ENCODE measurements at places on chromosomes 2 and 18.

DNA sequence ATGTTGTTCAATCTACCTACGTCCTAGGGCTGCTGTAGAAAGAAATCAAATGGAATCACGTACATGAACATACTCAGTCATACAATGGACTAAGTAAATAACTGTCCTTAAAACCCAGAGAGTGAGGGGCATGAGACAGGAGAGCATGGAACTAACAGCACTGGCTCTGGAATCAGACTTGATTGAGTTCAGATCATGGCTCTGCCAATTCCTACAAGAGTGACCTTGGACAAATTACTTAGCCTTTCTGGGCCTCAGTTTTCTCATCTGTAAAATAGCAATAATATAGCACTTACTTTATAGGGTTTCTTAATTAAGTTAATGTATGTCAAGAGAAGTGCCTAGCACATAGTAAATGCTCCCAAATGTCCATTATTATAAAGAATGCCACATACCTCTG, 106.8 kb downstream of the HNRNPLL start:
- DNase-seq, result no peak

GRCh38 chr2:196431957-196432356, 207.6 kb upstream of the CCDC150 start:
- DNase-seq, result no peak

GRCh38 chr2:199278099-199278498, 179.6 kb downstream of the SATB2 start:
- DNase-seq, result no peak

- peak; percentile 25 for DNase-seq
Measured at GRCh38 chr18:22168360-22168921, 948 bp upstream of the GATA6 start.

GRCh38 chr2:43541165-43541564, 54.7 kb downstream of the THADA start:
- DNase-seq, result no peak

GRCh38 chr2:120267348-120267747, 14.7 kb downstream of the RALB start:
- no peak for DNase-seq

DNA sequence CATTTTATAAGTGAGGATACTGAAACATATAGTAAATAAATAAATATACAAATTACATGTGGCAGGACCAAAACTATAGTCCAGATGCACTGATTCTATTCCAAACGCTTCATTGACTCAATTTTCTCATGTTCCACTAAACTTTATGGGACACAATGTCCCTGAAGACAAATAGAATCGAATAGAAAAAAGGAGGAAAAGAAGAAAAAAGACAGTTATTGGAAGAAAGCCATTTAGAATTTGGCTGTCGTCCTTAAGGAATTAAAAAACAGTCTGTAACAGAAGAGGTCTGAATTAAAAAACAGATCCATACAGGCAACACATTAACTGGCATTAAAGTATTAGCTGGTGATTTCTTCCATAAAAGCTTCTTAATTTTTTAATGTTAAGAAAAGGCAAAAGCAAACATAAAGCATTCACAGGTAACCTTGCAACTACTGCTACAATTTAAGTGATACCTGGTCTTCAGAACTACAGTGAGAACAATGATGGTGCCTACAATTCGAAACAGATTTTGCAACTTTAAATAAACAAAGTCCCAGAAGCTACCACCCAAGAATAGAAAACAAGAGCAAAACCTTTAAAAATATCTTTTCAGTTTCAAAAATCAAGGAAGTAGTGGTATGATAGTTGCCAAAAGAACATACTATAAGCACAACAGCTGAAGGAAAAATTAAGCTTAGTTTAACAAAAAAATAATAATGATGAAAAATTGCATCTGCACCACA, 17.4 kb upstream of the CHAC2 start:
- DNase-seq, result no peak

GRCh38 chr2:236743039-236743920, 173.7 kb downstream of the ACKR3 start:
- DNase-seq, result no peak

DNA sequence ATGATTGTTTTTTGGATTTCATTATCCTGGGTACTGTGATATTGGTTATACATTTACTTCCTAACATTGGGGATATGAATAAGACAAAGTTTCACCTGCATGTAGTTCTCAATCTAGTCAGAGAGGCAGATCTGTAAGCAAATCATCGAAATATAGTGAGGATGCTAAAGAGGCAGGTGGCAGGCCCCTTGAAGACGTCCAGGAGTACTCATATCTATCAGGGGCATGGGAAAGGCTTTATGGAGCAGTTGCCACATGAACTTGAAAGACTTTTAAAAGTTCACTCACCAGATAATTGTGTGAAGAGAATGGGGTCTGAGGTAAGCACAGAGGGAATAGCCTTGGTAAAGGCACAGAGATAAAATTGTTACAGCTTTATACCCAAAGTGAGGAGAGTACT, 78.8 kb downstream of the EHBP1 start:
- no peak for DNase-seq

- DNase-seq, result no peak
Measured at GRCh38 chr18:11522992-11523391, 86.4 kb upstream of the SLC35G4 start.

- DNase-seq, result no peak
Measured at GRCh38 chr2:187544371-187545080, 9.7 kb downstream of the TFPI start.

DNA sequence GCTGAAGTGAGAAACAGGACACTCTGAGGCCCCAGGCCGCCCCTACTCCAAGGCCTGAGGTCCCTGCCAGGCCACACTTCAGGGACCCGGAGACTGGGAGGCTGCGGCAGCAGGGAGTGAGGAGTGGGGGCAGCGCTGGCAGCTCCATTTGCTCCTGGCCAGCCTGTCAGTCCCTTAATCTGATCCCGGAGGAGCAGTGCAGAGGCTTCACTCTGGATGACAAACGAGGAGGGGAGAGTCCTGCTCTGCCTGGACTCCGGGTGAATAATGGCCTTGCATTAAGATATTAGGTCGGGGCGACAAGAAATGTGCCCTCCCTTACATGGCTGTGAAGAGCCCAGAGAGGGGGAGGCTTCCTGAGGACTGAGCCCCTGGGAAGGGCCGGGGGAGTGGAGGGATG, 14.3 kb upstream of the PRSS56 start:
- no peak for DNase-seq

GRCh38 chr2:105907184-105907583, 162.5 kb downstream of the NCK2 start:
- no peak for DNase-seq

- no peak for DNase-seq
Measured at GRCh38 chr2:178287652-178288344, 93.5 kb downstream of the OSBPL6 start.

DNA sequence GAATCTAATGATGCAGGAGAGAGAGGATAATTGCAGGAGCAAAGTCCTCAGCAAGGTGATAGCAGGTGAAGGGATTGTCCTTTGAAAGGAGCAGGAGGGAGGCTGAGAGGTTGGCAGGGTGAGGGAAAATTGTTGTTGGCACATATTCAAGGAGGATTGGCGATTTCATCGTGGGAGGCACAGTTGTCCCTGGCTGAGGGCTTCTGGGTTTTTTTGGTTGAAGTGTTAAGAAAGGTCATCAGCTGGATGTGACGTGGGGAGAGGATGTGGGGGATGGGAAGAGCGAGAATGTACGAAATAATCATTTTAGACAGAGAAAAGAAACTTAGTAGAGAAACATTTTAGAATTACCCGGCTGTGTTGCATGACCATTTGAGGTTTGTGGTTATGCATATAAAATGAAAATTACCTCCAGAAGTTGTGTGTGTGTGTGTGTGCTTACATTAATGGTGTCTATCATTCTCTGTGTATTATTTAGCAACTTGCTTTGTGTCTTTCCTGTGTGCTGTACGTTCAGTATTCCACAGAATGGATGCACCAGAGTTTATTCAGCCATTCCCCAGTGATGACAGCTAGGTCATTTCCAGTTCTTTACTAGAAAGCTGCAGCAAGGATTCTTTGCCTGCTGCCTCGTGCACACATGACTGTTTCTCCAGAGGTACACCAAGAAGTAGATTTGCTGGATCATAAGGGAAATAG, 67.6 kb downstream of the SDC1 start:
- DNase-seq, result no peak

DNA sequence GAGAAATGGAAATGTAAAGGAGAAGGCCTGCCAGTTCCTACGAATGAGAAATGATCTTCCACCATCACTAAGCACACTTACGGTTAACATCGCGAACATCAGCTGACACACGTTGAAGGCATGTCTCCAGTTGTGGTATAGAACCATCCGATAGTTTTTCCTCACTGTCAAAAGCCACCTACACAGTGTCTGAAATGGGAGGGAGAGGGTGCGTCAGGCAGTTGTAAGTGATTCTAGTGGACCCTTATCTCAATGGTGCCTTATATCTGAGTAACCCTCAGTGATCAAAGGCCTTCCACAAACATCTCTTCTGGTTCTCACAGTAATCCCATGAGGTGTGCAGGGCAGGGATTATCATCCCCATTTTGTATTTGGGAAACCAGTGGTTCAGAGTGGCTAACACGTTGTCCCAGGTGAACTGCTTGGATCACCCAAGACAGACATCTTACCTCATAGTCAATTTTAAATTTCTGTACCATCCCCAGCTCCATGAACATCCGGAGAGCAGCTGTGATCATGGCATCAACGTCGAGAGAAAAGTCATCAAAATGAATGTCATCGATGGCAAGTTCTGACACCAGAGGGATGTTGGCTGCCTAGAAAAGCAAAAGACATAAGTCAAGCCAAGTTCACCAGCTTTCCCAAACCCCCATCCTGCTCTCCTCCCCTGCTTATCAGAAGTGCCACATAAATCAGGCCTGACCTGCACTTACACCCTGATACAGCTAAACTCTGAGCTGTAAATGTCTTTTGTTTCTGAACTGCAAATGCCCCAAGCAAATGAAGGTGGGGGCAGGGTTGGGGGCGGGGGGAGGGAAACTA, 335.2 kb downstream of the AGPS start:
- no peak for DNase-seq

GRCh38 chr2:60880643-60881046, 729 bp upstream of the REL start:
- no peak for DNase-seq

Measured in suppressor macrophage treated with lipopolysaccharide for 1 hour (primary cell).